ENCODE measurements at places on chromosomes 11 and 22. TPM values are rescaled to one million over a fixed set of nuclear protein-coding genes. Genes with fewer than 3 reads are reported as not detected.

Gene RNH1
- 217 TPM for polyA plus RNA-seq

Gene WT1
- polyA plus RNA-seq, result 14.5 TPM

Gene DEFB131B
- not detected for polyA plus RNA-seq

Gene POU2AF1
- polyA plus RNA-seq, result 0.51 TPM
